ENCODE measurements at places on chromosomes 12 and 14.

DNA sequence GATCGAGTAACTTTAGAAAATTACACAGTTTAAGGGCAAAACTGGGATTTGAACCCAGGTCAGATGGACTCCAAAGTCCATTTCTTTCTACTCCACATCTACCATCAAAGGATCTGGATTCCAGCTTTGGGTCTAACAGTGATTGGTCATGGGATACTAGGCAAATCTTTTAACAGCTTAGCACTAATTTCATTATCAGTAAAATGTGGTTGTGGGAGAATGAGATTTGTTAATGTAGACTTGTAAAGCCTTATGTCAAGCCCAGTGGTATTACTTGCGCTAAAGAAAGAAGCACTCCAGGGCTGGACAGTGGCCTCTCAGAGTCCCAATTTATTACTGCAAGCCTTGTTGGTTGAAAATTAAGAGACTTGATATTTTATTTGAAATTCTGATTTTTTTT is 65.2 kb upstream of the MANSC4 start:
- DNase-seq, result no peak

- no peak for DNase-seq
Measured at GRCh38 chr14:103122947-103123633, at the start of gene TNFAIP2. Gene TNFAIP2, plus strand, starts transcription at chr14:103123461. Its CDS starts 2,997 bp downstream, at chr14:103126458.

- no peak for DNase-seq
Measured at GRCh38 chr12:86139671-86140070, 116.5 kb downstream of the MGAT4C start.

DNA sequence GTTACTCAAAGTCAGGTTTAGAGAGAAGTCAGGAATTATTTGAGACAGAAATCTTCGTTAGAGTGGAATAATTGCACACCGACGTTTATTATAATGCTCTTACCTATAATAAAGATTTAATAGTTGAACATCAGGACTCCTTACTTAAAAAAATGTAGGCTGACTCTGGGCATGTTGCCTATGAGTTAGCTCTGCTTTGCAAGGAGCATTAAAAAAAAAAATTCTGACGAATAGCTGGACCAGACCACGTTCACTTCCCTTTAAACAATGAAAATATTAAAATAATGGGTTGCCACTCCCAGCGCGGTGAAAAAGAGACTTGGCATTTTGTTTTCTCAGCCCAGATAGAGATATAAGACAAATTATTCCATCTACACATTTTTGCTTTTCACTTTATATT is 574 bp upstream of the FANCM start:
- no peak for DNase-seq

DNA sequence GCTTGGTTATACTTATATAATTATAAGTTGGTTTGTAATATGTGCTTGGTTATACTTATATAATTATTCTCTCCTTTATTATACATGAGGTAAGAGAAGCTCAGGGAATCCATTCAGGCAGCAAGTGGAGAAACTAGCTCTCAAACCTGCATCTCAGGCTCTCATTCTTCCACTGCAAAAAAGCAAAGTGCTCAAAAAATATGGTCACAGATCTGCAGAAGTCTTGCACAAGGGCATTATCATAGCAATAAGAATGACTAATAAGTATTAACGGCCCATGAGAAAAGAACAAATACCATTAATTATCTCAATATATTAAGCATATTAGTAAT is 476 bp upstream of the TRAFD1 start:
- no peak for DNase-seq

DNA sequence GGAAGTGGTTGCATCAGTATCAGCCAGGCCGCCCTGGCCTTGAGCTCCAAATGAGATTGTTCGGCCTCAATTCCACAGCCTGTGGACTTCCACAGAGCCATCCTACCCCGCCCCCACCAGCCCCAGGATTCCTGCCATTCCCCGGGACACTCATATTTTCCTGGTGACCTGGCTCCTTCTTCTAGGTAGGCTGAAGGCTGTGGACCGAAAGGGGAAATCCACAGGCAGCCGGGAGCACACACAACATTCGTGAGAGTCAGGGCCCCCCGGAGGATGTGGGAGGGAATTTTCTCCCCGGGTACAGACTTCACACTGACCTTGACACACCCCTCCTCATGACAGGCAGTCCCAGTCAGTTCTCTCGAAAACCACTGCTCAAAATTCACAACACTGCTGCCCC is 39.9 kb downstream of the RIN3 start:
- DNase-seq, result peak; percentile 26

DNA sequence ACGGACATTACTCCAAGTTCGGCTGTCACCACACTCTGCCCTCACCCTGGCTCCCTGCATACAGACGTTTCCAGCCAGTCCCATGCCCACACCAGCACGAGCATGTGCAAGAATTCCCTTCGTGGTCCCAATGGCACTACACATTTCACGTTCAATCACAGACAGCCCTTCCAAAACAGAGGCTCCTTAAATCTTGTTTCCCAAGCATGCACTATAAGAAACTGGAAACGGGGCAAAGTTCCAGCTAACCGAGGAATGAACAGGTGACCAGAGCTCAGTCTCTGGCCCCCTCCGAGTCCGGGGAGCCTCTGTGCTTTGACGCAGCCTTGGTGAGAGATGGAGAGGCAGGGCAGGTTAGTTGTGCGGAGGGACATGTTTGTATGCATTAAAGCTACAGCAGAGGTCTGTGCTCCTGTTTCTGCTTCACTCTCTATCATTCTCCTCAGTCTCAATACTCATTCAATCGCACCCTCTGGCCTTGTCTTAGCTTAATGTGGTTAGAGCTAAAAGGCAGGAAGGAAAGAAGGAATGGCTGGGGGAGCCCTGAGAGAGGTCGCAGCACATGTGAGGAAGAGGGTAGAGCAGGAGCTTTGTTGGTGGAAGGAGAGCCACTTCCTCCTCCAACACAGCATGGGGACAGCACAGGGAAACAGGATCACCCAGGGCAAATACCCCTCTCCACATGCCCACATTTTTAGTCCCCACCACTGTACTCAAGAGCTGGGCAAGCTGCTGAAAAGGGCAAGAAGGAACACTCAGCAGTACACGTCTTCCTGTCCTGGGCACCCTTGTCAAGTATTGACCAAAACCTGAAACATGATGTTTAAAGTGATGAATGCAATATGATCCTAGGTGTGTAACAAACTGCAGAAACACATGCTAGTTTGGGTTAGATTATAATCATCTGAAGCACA is 12.2 kb upstream of the SELPLG start:
- DNase-seq, result no peak

DNA sequence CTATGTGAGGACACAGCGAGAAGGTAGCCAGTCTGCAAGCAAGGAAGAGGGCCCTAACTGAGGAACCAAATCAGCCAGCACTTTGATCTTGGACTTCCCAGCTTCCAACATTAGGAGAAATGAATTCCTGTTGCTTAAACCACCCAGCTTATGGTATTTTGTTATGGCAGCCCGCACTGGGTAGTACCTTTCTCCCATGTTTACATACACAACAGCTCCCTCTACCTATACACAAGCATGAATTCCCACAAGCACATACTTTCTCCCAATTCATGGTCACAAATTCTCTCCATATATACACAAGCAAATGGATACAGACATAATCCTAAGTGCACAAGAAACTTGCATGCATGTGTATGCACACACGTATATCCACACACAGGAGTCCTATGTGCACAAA is 7.4 kb downstream of the ITGB7 start:
- no peak for DNase-seq

- no peak for DNase-seq
Measured at GRCh38 chr12:40579687-40580086, 112.6 kb upstream of the CNTN1 start.

- DNase-seq, result no peak
Measured at GRCh38 chr14:77151245-77151644, 9.7 kb upstream of the ZDHHC22 start.

GRCh38 chr14:73467377-73467776 is 9.0 kb upstream of the NUMB start:
- DNase-seq, result no peak

DNA sequence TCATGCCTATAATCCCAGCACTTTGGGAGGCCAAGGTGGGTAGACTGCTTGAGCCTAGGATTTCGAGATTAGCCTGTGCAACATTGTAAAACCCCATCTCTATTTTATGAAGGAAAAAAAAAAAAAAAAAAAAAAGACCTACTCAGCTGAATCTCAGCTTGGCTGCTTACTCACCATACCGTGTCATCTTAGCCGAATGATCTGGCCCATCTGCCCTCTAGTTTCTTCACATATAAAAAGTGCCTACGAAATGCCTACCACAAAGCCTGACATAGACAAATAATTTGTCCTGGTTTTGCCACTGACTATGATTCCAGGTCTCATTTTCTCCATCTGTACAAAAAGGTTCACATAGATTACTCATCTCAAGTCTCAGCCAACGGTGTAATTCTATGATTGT is 10.1 kb downstream of the DIABLO start:
- DNase-seq, result no peak

DNA sequence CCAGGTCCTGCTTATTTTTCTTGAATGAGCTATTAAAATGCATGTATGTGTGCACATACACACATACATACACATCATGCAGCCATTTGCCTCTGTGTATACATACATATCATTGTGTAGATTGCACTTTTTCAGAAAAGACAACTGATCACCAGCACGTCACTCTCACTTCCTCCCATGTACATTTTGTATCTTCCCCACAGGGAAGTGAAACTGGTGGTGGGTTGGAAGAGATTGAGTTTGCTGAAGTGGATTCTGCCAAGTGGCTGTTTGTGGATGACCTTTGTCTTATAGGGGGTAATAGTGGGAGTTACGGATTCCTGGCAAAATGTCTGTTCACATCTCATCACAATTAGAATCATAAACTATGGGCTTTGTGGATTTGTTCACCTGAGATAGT is 448.6 kb downstream of the RAD51B start:
- DNase-seq, result no peak

DNA sequence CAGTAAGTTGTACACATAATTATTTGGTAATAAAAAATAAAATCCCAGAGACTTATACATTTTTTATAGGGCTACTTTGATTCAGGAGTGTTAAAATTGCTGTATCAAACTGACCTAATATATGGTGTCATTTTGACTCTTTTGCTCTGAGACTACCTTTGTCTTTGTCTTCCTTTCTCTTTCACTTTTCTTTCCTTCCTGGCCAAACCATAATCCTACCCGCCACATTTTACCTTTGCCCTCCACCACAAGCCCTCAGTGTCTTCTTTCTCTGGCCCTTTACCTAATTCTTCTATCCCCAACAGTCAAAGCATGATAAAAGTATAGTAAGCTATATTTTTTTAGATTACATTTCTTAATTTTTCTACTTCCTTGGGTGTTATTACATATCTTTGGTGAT is 62.0 kb downstream of the CAND1 start:
- no peak for DNase-seq

GRCh38 chr14:103134919-103135318 is 11.7 kb downstream of the TNFAIP2 start:
- DNase-seq, result no peak

DNA sequence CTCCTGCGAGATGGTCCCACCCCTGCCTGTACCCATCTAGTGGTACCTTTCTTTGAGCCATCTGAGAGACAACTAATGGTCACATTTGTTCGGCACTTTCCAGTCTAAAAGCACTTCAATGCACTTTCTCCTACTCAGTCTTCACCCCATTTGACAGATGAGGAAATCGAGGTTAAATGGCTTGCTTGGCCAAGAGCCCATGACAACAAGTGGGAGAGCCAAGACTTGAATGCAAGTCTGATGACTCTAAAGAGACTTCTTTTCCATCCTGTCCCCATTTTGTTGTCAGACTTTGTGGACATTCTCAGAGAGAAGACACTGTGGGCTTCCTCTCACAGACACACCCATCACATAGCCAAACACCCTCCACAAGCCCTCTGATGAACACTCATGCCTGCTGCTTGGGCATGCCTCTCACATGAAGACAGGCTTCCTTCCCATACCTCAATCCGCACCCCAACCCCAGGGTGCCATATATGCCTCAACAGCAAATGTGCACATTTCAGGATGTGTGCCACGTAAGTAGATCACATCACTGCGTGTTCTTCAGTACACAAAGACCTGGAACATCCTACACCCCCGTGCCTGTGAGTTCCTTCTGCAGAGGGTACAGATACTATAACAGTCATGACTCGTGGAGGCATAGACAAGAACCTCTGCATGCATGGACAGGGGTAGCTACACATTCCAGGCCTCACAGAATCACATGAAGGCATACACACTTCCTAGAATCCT is 805 bp downstream of the MYH7 start:
- DNase-seq, result no peak

- DNase-seq, result no peak
Measured at GRCh38 chr12:68793975-68794652, 13.9 kb upstream of the MDM2 start.

DNA sequence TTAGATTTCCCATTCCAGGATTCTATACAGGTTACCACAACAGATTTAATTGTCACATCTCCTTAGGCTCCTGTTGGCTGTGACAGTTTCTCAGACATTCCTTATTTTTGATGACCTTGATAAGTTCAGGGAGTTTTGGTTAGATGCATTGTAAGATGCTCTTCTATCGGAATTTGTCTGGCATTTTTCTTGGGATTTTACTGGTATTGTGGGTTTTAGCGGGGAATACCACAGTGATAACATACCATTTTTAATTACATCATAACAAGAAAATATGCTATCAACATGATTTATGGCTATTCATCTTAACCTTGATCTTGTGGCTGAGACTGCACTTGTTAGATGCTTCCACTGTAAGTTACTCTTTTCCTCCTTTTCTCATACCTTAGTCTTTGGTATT is 217.5 kb upstream of the PPFIA2 start:
- no peak for DNase-seq

- no peak for DNase-seq
Measured at GRCh38 chr12:123278101-123278627, 6.5 kb upstream of the CDK2AP1 start.

DNA sequence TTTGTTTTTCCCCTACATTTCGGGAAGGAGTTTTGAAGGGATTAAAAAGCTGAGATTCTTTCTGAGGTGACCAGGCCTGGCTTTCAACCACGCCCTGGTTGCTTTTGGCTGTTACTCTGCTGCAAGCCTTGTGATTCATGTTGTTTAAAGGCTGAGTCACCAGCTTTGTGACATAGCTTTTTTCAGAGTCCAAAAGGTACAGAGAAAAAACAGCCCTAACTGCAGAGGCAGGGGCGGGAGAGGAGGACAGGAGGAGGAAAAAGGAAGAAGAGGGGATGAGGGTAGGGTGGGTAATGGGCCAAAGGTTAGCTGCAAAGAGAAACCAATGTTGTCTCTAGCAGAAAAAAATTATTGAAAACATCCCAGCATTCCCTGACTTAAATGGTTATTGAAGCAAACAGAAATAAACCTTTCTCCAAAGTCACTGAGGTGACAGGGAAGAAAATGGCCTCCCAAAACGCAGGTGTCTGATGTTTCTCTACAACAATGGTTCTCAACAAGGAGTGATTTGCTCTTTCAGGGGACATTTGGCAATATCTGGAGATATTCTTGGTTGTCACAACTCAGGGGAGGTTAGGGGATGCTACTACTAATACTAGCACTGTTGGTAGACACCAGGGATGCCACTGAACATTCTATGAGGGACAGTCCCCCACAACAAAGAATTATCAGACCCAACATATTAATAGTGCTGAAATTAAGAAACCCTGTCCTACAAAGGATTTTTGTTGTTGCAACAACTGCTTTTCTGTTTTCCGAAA is 2.1 kb upstream of the UBC start:
- DNase-seq, result no peak

Measured in fibroblast of skin of left quadriceps (primary cell).